ENCODE measurements at places on chromosomes 7 and 10.
A peak's percentile ranks its signal among the peaks of the same experiment; 100 is the strongest.

GRCh38 chr10:70816220-70816894 is 609 bp downstream of the SGPL1 start:
- peak; percentile 17 for DNase-seq

DNA sequence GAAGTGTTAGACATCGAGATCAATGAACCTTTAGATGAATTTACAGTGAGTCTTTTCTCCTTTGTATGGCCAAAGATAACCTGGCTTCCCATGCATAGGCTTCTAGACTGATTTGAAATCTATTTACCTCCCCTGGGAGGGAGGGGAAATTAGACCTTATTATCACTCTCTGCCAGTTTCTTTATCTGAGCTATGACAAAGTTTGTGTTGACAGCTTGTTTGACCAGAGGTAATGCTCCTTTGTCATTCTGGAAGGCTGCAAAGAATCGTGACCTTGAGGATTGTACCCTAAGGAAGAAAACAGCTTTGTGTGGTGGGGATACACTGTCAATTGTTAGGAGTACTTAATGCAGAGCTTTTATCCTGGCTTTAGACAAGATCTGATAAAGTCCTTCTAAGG is 36.4 kb downstream of the RBM33 start:
- no peak for DNase-seq

- DNase-seq = no peak
Measured at GRCh38 chr7:74395745-74396311, 57.9 kb upstream of the GTF2IRD1 start.

GRCh38 chr10:1180836-1181235 is 124.7 kb downstream of the WDR37 start:
- DNase-seq = no peak

GRCh38 chr10:3987143-3987974 is 202.3 kb upstream of the KLF6 start:
- no peak for DNase-seq

GRCh38 chr10:30160271-30160982 is 101.0 kb upstream of the JCAD start:
- DNase-seq = no peak

DNA sequence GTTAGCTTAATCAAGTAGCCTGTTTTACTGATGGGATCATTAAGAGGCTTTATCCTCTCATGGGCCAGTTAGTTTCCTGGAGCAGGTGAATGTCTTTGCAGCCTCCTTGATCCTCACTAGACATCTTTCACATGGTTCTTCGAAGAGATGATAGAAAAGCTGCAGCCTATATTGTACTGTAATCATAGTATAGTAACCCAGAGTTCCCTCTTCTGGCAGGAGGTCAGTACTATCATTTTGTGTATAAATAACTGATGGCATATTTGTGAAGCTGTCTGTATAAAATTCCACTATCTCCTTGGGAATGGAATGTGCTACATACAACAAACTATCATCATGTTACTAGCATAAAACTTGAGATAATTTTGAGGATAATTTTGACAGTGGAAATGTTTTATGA is 123.8 kb upstream of the PRPS1L1 start:
- no peak for DNase-seq

DNA sequence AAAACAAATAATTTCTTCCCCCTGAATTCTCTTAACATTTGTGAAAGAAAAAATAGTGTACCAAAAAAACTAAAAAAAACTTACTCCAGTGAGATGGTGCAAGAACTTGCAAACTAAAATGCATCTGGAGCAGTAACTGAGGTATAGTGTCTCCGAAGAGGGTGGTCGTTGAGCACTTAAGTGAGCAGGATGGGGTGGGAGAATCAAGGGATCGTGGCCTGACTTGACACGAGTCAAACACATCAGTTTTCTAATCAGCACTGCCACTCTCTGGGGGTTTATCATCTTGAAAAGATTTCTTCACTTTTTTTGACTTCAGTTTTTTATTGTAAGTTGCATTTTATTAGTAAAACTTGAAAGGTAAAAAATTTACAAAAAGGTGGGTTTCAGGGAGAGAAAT is 2.5 kb downstream of the ZNF273 start:
- DNase-seq = no peak

GRCh38 chr10:98299341-98299740 is 31.3 kb upstream of the LOXL4 start:
- DNase-seq = no peak

DNA sequence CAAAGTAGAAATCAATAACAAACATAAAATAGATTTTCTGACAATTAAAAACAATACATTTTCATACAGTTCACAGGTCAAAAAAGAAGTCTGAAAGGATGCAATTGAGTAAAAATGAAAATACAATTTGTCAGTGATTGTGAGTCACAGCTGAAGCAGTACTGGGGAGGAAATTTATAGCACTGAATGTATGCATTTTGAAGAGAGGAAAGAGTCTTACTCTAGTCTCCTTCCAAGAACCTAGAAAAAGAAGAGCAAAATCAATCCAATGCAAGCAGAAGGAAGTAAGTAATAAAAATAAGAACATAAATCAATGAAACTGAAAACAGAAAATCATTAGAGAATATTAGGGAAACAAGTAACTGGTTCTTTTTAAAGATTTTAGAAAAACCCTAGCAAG is 507.2 kb upstream of the IGFBP3 start:
- DNase-seq = no peak

DNA sequence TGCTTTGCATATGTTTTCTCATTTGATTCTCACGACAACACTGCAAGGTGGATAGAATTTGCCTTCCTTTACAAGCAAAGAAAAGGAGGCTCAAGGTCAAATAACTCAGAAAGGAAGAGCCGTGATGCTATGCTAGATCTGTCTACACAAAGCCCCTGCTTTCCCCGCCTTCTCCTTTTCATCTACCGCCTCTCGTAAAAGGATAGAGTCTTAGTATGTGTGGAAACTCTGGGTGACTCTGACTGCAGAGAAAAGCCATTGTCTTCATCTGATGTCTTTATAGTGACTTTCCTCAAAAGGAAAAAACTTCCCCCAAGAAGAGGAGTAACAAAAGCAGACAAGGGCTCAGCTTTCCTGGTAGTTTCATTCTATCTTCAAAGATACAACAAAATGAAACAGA is 292.7 kb downstream of the ACTR3B start:
- DNase-seq = no peak

GRCh38 chr10:9024210-9024609 is 969.7 kb downstream of the GATA3 start:
- no peak for DNase-seq

DNA sequence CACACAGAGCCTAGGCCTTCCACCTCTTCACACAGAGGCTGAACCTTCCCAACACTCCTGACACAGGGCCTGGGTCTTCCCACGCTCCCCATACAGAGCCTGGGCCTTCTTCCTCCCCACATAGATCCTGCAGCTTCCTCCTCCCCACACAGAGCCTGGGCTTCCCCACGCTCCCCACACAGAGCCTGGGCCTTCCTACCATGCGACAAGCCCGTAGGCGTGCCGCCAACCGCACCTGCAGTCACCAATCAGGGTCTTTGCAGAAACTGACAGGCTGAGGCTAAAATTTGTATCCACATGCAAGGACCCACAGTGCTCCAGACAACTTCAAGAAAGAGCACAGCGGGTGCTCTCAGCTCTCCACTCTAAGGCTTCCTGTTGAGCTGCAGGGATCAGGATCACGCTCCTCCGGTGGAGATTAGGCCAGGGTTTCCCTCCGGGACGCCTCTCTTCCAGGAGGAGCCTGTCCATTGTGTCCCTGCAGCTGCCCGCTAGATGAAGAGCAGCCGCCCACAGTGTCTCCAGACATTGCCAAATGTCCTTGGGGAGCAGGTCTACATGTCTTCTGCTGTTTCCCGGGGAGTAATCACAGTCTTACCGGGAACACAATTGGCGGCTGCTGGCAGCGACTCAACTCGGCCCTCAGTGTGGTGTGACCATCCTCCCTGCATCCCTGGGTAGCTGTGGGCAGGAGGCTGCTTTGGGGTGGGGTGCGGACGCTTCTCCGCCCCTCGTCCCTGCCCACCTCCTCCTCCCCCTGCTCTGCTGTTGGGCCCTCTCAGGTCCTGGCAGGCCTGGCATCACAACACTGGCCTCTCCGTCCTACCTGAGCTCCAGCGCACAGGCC is 9.7 kb downstream of the CFAP46 start:
- DNase-seq = no peak

DNA sequence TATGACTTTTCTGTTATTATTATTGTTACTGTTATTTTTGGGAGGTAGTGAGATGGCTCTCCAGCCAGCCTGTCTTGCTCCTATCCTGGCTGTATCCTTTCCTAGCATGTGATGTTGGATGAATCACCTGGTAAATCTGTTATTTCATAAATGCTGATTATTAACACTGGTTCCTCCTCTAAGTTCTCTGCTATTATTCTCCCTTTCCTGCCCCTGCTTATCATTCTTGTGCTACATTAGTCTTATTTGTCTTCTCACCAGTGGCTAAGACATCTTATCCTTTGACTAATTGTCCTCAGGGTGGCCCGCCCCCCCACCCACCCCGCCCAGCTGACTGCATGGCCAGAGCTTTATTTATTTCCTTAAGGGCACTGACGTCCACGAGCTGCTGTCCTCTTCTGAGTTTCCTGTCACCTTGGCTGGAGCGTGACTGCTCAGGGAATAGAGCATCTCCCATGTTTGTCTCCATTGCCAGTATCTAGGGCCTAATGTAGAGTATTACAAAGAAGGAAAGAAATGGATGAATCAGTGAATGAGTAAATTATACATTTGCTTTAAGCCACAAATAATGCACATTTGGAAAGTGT is 110.1 kb upstream of the KLF6 start:
- no peak for DNase-seq

GRCh38 chr7:44320794-44321371 is 4.5 kb downstream of the CAMK2B start:
- DNase-seq = no peak

- no peak for DNase-seq
Measured at GRCh38 chr10:12849319-12850181, 152.0 kb downstream of the CCDC3 start.

- DNase-seq = no peak
Measured at GRCh38 chr7:142104550-142105527, 6.7 kb upstream of the MGAM2 start.

DNA sequence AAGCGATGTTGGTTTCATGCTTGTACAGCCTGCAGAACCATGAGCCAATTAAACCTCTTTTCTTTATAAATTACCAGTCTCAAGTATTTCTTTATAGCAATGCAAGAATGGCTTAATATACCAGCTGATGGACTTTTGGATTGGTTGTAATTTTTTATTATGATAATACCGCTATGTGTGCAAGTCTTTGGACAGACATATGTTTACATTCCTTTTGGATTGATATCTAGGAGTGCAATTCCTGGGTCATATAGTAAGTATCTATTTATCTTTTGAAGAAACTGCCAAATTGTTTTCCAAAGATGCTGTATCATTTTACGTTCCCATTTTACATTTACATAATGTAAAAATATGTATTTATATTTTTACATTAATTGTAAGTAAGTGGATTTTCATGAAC is 81.2 kb upstream of the PIP4K2A start:
- DNase-seq = no peak

GRCh38 chr10:34319197-34319846 is 495.8 kb downstream of the PARD3 start:
- DNase-seq = no peak

- no peak for DNase-seq
Measured at GRCh38 chr10:60818134-60818770, 40.0 kb downstream of the CDK1 start.

DNA sequence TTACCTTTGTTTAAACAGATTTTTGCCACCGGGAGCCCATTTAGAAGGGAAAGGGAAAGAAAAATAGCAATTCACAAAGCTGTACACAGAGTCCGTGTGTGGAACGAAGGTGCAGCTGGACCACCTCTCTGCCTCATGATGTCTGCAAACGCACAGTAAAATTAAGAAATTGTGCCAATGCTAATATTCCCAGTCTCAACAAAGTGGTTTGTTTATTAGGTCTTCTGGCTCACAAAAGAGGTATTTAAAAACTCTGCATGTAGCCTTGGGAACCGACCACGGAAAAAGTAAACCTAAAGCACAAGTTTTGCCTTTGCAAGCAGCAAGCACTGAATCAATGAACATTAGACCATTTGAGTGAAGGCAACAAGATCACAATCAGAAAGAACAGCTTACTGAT is 57.7 kb downstream of the CREB3L2 start:
- DNase-seq = no peak

GRCh38 chr7:70183278-70183677 is 585.0 kb downstream of the AUTS2 start:
- no peak for DNase-seq

DNA sequence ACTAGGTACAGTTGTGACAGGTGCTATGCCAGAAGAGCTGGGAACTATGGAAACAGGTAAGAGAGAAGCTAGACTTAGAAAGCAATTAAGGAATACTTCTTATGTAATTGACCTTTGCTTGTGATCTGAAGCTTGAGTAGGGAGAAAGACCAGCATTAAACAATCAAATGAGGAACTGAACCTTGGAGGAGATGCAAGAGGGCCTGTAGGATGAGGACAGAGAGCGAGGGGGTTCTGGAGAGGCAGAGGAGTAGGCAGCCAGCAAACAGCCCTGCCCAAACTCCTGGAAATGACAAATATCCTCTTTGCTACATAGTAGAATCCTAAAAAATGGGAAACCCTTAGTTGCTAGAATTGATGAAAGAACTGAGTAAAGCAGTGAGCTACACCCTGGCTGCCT is 41.6 kb upstream of the FAM204A start:
- DNase-seq = no peak

DNA sequence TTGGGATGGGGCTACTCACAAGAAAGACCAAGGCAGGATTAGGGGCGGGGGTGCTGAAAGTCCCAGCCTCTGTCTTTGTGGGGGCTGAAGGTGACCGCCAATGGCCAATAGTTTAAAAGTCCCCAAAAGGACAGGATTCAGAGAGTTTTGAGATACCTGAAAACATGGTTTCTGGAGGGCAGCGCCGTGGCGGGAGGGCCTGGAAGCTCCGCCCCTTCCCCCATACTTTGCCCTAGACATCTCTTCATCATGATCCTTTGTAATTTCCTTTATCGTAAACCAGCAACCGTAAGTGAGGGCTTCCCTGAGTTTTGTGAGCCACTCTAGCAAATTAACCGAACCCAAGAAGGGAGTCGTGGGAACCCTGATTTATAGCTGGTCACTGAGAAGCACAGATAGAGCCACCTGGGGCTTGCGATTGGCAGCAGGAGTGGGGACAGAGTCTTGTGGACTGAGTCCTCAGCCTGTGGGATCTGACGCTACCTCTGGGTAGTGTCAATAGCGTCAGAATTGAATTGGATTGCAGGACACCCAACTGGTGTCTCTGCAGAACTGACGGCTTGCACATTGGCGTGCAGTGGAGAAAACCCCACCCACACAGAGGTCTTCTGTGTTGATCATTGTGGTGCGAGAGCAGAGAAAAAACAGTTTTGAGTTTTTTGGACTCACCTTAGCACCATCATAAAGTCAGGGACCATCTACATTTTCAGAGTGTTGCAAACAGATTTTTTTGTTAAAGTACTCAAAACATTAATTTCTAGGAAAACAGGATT is 169.3 kb downstream of the USP6NL start:
- DNase-seq = no peak
